ENCODE measurements at places on chromosomes 4 and X.

- DNase-seq = no peak
Observed at GRCh38 chr4:18292411-18292810, 270.9 kb upstream of the LCORL start.

DNA sequence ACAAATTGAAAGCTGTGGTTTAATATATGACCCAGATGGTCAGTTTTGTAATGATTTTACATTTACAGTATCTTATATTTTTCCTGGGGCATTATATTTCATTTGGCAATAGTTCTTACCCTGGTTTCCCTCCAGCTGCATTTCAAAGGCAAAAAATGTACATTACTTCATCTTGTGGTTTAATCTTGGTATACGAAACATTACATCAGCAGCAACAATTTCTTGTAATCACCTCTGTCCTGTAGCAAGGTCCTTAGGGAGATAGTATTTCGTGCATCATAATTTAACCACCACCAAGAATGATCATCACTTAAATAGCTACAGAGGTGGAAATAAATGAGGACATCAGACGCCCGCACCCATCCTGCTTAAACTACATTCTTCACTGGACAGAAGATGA, 48.8 kb downstream of the HS6ST2 start:
- no peak for DNase-seq

DNA sequence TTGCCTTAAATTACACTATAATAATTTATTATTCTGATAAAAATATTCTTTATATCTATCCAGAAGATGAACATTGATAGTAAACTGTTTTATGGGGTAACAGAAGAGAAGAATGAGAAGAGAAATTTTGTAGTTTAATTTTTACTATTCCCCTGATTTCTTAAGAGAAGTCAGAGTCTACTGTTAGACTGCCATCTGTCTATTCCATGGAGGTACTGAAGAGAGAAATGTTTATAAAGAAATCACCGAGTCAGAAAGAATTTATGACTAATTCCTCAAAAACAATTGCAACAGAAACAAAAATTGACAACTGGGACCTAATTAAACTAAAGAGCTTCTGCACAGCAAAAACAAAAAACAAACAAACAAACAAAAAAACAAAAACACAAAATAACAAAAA, 149.9 kb downstream of the FGF16 start:
- DNase-seq = peak; percentile 65

DNA sequence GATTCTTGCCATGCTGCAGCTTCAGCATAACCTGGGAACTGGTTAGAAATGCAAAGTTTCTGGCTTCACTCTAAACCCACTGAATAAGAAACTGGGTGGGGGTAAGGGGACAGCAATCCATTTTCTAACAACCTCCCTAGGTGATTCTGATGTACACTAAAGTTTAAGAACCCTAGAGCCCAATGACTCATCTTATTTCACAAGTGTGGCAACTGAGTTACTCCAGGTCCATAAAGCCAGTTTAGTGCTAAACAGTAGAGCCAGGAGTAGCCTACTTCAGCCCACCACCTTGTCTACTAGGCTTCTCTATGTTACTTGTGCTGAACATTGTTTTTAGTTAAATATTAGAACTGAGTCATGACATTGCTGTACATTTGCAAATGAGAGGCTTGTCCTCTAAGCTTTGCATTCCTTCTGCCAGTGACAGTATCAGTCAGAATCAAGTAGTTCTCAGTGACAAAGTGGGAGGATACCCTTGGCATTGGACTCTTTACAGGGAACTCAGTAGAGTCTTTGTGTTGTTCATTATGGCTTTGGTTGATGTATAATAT, 518.0 kb downstream of the RPA4 start:
- peak; percentile 48 for DNase-seq

GRCh38 chrX:19699151-19699550, 183.8 kb upstream of the MAP3K15 start:
- no peak for DNase-seq

DNA sequence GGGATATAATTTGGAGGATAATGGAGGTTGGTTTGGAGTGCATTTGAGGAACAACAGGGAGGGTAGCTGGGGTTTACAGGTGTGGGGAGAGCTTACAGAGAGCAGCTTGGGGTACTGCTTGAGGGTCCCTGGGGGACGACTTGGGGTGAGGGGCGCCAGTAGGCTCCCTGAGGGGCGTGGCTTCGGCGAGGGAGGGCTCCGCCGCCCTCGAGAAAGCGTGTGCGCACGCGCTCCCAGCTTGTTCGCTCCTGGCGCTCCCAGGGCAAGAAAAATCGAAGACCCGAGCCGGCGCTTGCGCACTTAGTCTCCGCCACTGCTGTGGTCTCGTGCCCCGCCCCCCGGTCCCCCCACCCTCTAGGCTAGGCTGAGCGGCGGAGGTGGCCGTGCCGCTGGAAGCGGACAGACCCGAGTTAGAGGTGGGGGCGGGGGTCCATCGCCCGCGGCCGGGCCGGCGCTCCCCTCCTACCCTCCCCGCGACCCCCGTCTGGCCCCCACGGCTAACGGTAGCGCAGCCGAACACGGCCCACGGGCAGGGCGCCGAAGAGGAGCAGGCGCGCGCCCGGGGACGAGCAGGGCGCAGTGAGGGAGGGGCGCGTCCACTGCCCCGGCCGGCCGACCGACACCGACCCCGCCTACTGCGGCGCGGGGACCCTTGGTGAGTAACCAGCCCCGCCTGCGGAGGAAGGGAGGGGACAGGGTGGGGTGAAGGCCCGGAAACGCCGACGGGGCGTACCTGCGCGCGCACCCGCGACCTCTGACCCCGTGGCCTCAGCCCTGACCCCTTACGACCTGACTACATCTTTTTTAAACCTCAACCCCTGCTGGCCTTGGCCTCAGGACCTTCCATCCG, 5.4 kb upstream of the CCDC120 start:
- DNase-seq = no peak

Measured in renal cortical epithelial cell (primary cell).